ENCODE measurements at places on chromosomes 3 and 15.

- DNase-seq, result no peak
These were observed 7.3 kb downstream of the NEK4 start for GRCh38 chr3:52763466-52763865.

- peak; percentile 91 for DNase-seq
These were observed 154.4 kb downstream of the PGPEP1L start for GRCh38 chr15:98853161-98853560.

- DNase-seq, result peak; percentile 87
These were observed 203.7 kb downstream of the ABHD5 start for GRCh38 chr3:43894176-43895049.

DNA sequence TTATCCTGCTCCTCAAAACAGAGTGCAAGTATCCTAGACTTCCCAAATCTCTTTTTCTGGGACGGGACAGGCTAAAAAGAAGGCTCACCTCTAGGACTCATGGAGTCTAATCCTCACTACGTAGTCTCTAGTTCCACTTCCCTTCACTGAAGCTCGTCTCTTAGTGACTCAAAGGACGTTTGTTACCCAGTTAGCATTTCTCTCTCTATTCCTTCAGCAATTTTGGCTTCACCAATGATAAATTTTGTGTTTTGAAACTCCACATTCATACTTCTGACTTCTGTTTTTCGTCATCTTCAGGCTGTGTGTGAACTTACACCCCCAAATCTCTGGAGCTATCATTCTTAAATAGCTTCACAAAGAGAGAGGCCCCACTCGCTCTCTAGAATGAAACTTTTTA lies 627.1 kb downstream of the NAALADL2 start:
- DNase-seq, result no peak

GRCh38 chr3:155242342-155242741 lies 51.1 kb downstream of the STRIT1 start:
- DNase-seq, result no peak

Data from DMS53 (cell line).